NCI-H1417 treated with DMSO at 0.1 percent for 48 hours (cell line): ENCODE measurements at places on chromosomes 5 and 9.

DNA sequence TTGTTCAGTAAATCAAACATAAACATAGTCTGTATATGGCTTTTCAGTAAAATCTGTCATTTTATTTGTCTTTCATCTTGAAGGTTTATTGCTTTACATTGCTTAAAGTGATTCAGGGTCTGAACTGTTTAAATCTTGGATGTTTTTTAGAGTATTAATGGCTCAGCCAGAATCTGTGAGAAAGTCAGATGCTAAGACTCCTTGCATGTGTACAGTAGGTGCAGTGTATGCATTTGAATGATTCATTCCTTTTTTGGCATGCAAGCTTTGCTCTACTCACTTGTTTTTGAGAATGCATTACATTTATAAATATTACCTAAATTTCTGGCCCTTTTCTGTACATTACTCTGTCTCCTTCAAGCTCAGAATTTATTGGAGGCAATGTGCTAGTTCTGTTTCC, 271.0 kb upstream of the RIOK2 start:
- DNase-seq, result no peak

DNA sequence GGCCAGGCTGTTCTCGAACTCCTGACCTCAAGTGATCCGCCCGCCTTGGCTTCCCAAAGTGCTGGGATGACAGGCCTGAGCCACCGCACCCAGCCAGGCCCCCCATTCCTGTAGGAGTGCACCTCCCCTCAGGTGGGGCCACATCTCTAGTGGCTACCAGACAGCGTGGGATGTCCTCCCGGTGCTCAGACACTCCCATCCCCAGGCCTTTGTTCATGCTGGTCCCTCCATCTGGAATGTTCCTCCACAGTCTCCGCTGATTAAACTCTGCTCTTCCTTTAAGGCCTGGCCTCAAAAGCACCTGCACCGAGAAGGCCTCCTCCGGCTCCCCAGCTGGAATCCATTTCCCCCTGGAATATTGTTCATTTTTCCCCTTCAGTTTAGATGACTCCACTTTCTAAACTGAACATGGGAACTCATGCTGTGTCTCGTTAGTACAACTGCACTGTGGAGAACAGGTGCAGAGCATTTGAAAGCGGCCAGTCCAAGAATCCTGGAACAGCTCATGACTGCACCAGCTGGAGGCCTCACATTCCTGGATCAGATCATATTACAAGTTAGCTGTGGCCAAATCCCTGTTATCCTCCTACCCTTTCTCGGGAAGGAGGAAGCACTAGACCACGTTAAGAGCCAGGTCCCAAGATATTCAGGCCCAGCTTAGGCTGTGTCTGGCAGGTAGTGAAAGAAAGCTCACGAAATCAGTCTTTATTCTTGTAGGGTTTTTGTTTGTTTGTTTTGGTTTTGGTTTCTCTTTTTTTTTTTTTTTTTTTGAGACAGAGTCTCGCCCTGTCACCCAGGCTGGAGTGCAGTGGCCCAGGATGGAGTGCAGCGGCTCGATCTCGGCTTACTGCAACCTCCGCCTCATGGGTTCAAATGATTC, 10.8 kb upstream of the PRRC2B start:
- peak; percentile 51 for DNase-seq

GRCh38 chr5:8919096-8919495, 626.8 kb downstream of the SEMA5A start:
- DNase-seq, result no peak

DNA sequence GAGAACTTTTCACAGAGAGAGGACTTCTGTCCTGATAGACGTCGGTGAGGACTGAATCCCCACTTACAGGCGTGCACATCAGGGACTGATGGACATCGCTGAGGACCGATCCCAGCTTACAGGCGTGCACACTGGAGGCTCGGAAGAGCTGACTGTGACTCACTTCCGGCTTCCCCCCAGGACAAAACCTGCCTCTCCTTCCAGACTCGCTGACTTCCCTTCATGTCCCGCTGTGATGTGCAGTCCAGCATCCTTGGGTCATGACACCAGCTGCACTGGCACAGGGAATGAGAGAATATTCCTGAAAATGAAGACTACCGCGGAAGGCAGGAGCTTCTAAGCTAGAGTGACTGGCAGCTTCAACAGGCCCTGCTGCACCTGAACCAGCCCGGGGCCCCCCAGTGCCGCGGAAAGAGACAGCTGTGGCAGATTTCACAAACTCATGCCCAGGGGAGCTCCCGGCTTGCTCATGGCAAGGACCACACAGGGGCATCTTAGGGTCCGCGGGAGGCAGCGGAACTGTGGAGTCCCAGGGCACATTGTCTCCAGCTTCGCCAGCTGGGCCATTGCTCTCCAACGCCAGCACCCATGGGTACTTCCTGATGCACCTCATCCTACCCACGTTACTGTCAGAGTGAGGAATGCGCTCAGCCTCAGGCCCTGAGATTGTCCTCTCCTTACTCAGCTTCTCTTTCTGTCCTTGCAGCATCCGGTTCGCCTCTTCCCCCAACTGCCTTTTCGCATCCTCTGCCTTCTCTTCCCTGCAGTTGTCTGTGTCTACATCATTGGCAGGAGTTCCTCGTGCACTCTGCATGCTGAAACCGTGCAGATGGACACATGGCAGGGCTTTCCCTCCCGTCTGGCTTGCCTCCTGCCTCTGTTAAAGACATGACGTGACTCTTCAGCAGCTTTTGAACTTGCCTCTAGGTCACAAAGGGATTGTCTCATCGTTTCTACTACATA, 29.5 kb downstream of the SURF6 start:
- no peak for DNase-seq

- no peak for DNase-seq
Measured at GRCh38 chr5:162801235-162801634, 636.2 kb upstream of the CCNG1 start.
